ENCODE measurements at places on chromosomes 12 and 14. TPM values are rescaled to one million over a fixed set of nuclear protein-coding genes. Genes with fewer than 3 reads are reported as not detected.

Gene ALX1
- total RNA-seq, result 2.0 TPM

- no peak for DNase-seq
Observed at GRCh38 chr14:36217732-36218131, 41.2 kb upstream of the PTCSC3 start.

- DNase-seq, result no peak
Observed at GRCh38 chr14:76829013-76829365, 2.8 kb downstream of the LRRC74A start.

- DNase-seq, result no peak
Observed at GRCh38 chr12:44748950-44749468, 127.1 kb downstream of the NELL2 start.

DNA sequence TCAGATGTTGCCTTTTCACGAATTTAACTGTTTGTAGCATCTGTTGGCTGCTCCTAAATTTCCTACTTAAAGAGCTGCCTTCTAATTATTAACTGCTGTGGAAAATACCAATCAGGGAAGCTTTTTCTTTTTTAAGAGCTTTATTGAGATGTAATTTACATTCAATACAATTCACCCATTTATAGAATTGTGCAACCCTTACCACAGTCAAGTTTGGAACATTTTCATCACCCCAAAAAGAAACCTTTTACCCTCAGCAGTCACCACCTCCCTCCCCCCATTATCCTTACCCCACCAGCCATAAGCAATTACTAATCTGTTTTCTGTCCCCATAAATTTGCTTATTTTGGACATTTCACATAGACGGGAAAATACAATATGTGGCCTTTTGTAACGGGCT lies 1.4 kb downstream of the PCNX4 start:
- no peak for DNase-seq

Data from vagina (tissue), 2 donors.